Upper lobe of right lung (tissue), 1 donor: ENCODE measurements at places on chromosomes 5 and 9. TPM values are rescaled to one million over a fixed set of nuclear protein-coding genes. Genes with fewer than 3 reads are reported as not detected.

The SPATA31A6 gene
- not detected for total RNA-seq

The GRM6 gene
- not detected for total RNA-seq

The ALDH7A1 gene
- total RNA-seq = 26.1 TPM

DNA sequence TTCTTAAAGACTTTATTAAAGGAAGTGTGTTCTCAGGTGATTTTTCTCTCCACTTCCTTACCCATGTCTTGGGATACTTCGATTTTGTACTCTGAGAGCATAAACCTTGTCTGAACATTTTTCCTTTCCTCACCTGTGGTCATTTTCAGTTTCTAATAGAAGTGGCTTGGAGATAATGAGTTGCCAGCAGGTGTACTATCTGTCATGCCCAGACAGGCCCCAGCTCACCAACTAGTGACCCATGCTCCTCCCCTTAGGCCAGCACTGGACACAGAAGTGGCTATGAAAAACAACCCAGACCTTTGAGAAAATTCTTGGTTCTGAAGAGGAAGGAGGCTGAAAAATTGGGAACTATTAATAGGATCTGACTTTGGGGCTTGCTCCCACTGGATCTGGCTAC lies 49.2 kb upstream of the SMIM32 start:
- no peaks in the 10 kb centered on the region for H3K36me3 ChIP-seq
- DNase-seq = no peak
- no peak overlapping the region for H3K27ac ChIP-seq
- H3K27me3 ChIP-seq = no peaks in the 10 kb centered on the region
- H3K4me3 ChIP-seq = no peak overlapping the region
- H3K4me1 ChIP-seq = no peaks in the 10 kb centered on the region

DNA sequence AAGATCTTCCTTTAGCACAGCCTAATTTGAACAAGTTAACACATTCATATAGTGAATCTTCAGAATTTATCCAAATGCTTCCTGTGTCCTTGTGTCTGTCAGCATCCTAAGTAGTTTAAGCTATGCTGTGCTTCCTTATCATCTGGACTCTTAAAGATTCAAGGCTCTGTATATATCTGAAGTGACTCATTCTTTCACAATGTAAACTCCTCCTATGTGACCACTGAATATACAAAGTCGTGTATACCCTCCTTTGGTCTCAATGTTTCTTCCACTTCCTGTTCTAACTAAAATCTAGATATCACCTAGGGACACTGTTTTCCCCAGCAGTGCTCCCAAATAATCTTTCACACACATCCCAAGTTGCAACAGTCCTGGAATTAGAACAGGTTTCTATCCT lies 935.7 kb upstream of the NUDT12 start:
- no peaks in the 10 kb centered on the region for H3K27me3 ChIP-seq
- H3K27ac ChIP-seq = no peak overlapping the region
- H3K36me3 ChIP-seq = no peaks in the 10 kb centered on the region
- no peak overlapping the region for H3K4me3 ChIP-seq
- DNase-seq = no peak
- H3K4me1 ChIP-seq = no peaks in the 10 kb centered on the region

The SLC25A2 gene
- 0.64 TPM for total RNA-seq

GRCh38 chr9:3912817-3913216 lies 387.0 kb upstream of the RFX3 start:
- H3K27me3 ChIP-seq = no peaks in the 10 kb centered on the region
- DNase-seq = no peak
- no peaks in the 10 kb centered on the region for H3K36me3 ChIP-seq
- peaks cover 4% of the 10 kb centered on the region for H3K4me1 ChIP-seq
